ENCODE measurements at places on chromosomes 7 and 10.
A peak's percentile ranks its signal among the peaks of the same experiment; 100 is the strongest.

DNA sequence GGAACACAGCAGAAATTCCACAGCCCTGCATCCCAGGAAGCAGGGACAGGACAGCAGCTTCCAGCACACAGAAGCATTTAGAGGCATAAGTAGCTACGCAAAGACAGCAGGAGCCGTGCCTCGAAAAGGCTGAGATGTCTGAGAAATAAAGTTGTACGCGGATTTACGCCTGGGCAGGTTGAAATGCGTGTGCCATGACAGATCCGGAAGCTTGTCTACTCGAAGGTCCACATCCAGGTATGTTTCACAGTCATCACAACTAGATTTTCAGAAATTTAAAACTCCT, 26.1 kb downstream of the DIP2C start:
- DNase-seq = no peak

DNA sequence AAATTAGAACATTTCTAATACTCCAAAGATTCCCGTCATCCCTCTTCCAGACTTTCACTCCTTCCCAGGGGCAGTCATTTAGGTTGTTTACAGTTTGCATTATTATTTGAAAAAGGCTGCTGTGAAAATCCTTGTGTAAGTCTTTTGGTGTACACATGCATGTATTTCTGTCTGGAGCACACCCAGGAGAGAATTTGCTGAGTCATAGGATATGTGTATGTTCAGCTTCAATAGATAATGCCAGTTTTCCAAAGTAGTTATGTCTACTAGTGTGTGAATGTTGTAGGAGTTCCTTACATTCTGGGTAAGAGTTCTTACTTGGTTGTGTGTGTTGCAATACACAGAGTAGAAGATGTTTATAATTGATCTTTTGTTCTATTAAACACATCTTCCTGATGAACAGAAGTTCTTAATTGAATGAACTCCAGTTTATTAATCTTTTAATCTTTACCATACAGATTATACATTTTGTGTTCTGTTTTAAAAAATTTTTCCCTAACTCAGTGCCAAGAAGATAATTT, 25.3 kb downstream of the CROT start:
- DNase-seq = no peak

- no peak for DNase-seq
Measured at GRCh38 chr10:374354-374753, 239.1 kb downstream of the ZMYND11 start.

GRCh38 chr10:43203448-43204041, 63.3 kb downstream of the RASGEF1A start:
- no peak for DNase-seq

GRCh38 chr10:5547931-5548660, 23.3 kb downstream of the CALML3 start:
- no peak for DNase-seq

- no peak for DNase-seq
Measured at GRCh38 chr7:132430861-132431822, 145.1 kb downstream of the PLXNA4 start.

- no peak for DNase-seq
Measured at GRCh38 chr10:8315619-8316021, 261.1 kb downstream of the GATA3 start.

GRCh38 chr7:94276795-94277194, 117.9 kb upstream of the COL1A2 start:
- DNase-seq = peak; percentile 16

All from NCI-H524 (cell line).